ENCODE measurements at places on chromosomes 2 and 18.

DNA sequence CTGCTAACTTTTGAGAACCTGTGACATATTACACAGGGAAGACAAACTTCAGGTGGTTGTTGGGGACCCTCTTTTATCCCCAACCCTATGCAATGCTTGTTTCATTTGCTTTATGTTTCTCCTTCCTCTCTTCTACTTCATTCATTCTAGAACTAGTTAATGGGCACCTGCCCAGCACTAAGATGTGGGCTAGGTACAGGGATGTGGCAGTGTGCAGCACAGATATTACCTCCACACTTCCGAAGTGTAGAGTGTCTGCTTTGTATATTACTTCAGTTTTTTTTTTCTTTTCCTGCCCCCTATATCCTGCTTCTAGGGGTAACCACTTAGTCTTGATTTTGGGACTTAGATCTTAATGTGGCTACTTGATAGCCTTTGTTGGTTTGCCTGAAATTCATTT lies 35.1 kb downstream of the CD28 start:
- no peak for DNase-seq

DNA sequence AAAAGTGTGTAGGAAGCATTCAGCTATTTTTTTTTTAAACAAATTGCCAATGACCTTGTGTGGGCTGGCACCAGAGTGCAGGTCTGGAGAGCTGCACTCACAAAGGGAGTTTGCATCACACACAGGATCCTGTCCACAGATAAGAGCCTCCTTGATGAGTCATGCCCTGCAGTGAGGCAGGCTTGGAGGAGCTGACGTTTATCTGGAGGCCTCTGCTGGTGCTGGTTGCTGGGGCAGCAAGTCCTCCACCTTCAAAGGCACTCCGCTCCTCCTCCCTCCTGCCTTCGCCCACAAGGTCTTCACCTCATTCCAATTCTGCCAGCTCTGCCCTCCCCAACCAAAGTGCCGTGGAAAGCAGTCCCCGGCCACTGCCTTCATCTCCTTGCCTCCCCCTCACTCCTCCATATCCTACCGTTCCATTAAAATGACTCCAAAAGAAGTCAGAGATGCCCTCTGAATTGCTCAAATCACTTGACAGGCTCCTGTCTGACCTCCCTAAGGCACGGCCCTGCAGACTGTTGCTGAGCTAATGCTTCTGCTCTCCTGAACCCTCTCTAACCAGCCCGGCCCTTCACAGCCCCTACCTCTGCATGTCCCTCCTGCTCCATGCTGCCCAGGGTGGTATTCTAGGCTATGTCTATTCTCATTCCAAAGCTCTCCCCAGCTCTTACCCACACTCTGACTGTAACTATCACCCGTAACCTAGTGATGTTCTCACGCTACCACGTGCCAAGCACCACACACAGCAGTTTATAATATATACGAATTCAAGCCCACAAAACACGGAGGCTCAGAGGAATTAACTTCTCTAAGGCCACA lies 30.9 kb downstream of the LONRF2 start:
- DNase-seq: no peak

- no peak for DNase-seq
Measured at GRCh38 chr18:45066886-45067285, 386.2 kb downstream of the SETBP1 start.

GRCh38 chr18:60193780-60194179 lies 178.8 kb downstream of the MC4R start:
- DNase-seq: no peak

DNA sequence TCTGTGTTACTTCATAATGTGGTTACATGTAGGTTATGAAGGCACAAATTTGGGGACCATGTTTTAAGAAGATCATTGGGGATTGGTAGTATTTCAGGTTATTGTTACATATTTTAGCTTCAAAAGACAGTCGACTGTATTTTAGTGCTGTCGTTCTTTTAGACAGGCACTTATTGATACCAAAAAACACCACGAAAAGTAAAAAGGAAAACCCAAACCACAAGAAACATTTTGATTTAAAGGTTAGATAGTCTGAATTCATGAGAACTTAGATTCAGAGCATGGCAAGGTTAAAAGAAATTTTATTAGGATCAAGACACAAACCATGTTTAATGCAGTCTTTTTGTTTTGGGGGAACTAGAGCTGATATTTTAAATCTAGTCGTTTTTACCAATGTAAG lies 209.0 kb downstream of the CAMKMT start:
- DNase-seq: no peak

- DNase-seq: no peak
Measured at GRCh38 chr2:203661279-203661908, 45.0 kb upstream of the CD28 start.

- no peak for DNase-seq
Measured at GRCh38 chr2:39919511-39920306, 140.7 kb upstream of the THUMPD2 start.

DNA sequence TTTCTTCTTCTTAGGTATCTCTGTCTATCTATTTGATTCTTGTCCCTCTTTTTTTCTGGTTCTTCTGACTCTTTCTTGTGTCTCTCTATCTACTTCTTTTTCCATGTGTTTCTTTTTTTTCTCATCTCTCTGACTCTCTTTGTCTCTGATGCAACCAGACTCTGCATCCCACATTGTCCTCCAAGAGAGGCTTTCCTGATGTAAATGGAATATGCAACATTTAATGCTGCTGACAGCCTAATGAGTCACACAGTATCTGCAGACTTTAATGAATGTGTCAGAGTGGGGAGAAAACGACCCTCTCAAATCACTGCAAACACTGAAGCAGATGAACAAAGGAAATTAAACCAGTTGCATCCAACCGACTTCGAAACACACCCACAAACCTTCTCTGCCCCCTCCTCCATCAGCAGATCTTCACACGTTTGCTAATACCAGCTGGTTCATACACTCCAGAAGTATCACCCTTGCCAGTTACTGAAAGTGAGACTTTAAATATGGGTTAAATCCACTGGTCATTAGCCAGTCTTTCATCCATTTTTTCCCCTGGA lies 351.5 kb downstream of the TXNL1 start:
- DNase-seq: no peak

DNA sequence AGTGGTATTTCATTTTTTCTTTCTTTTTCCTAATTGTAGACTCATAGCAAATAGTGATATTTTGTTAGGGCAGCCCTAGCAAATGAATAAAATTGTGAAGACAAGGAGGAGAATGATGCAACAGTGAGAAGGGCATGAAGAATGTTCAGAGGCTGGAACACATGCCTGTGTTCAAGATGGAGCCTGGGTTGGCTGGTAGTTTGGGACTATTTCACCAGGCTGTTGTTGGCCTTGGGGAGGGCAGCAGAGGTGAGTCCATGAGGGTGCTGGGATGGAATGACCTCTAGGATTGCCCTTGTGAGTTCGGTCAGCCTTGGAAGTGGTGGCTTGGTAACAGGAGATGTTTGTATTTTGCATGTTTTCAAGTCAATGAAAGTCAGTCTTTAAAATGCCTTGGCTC lies 10.1 kb upstream of the CDC42EP3 start:
- DNase-seq: no peak

GRCh38 chr18:55584201-55584600 lies 3.8 kb downstream of the TCF4 start:
- DNase-seq: no peak

- no peak for DNase-seq
Measured at GRCh38 chr2:134621939-134622705, 96.7 kb downstream of the TMEM163 start.

- no peak for DNase-seq
Measured at GRCh38 chr2:178805457-178805856, 1.8 kb downstream of the TTN start.

DNA sequence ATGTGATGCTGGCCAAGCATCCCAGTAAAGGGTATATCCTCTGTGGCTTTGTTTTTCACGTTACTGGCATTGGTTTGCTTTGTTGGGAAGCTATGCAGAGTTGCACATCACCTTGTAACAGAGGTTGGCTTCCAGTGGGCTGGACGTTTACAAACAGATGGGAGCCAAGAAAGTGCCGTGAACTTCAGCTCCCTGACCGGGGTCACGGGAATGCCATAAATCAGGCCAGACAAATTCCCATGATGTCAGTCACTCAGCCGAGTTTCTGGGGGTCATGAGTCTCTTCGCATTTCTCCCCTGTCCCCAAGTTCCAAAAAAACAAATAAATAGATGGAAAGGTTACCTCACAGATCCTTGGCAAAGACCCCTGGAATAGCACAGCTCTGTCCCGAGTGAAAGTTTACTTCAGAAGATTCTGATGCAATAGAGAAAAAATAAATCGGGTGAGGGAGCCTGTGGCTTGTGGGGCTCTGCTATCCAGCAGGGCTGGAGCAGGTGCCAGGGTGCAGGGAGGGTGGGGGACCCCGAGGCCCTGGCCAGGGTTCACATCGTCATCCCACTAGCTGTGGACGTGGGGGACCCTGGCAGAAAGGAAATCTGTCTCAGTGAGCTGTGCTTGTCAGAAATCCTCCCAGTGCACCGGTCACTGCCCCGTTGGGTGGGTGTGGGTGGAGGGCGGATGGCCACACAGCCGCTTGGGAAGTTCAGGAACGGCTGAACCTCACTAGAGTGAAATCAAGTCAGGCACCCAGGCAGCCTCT lies 27.8 kb downstream of the TWIST2 start:
- no peak for DNase-seq

GRCh38 chr2:152861349-152861942 lies 143.0 kb downstream of the ARL6IP6 start:
- no peak for DNase-seq

Measured in neuronal stem cell (in vitro differentiated cells).